Right renal cortex interstitium (tissue), 3 donors: ENCODE measurements at places on chromosomes 5 and 9.

DNA sequence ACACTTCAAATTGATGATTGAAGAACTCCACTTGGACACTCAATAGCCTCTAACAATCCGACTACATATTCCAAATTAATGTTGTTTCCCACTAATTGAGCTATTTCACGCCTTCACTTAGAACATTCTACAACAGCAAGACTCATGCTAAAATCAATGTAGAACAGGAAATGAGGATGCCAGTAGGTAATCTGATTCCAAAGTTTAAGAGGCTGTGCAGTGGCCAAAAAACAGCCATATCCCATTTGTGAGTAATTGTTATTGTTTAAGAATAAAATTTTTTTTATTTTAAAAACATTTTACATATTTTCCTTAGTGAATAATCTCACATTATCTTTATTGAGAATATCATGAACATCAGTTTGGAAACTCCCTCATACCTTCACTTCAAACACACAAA, 35.7 kb upstream of the GHR start:
- no peak for DNase-seq

DNA sequence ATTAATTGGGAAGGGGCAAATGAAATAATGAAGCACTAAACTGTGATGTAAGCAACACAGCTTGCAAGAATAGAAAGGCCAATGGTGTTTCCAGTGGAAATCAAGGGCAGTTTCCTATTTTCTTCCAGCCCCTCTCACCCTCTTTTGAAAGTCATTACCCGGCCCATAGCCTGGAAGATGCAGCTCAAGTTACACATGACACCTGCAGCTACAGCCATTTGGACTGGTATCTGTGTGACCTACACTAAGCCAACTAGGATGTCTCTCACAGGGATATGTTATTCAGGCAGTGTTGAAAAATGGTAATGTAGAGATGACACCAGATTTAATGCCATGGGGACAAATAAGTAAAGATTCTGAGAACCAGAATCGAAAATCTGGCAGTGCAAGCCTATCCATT, 439.4 kb upstream of the ZNF462 start:
- no peak for DNase-seq

DNA sequence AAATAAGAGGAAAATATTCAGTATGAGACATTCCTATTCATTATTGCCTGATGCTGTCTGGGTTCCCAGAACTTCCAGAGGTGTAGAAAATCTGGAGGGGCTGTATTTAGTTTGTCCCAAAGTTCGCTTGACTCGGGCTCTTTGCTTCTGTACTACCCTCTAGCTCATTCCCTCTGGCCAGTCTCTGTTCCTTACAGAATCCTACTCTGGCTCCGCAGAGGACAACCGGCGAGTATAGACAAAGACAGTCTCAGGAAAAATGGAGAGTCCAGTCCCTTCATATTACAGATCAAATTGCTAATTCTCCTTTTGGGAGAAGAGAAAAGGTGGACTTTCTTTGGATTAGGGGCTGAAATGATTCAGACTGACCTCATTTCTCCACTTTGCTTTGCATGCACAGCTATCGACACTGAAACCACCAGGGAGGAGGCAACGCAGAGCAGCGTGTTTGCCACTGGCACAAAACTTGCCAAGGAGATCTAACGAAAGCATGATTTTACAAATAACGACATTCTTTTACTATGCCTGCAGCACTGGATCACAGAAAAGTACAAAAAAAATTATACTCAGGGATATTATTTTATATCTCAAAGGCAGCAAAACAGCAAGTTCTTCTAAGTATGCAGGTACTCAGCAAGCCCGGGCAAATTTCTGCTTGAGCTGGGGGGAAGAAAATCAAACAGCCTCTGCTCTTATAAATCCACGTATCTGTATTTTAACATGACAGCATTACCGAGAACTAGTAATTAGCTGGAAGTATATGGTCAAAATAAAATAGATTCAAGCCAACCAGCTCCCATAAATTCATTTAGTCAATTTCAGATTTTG, 279.7 kb downstream of the NPR3 start:
- no peak for DNase-seq

DNA sequence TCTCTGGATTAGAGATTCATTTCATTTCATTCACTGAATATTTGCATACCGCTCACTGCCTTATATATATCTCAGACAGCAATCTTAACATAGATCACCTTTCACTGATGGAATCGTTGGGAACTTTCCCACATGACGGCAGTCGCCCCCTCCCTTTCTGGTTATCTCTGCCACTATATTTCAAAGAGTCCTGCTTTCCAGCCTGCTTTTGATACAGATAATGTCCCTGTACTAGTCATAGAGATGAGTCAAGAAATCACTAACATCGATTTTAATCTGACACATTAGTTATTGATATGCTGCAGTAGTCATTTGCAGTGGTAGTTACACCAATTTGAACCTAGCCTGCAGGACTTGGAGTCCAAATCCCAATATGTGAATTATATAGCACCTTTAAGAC, 8.5 kb downstream of the ARSK start:
- DNase-seq, result no peak

DNA sequence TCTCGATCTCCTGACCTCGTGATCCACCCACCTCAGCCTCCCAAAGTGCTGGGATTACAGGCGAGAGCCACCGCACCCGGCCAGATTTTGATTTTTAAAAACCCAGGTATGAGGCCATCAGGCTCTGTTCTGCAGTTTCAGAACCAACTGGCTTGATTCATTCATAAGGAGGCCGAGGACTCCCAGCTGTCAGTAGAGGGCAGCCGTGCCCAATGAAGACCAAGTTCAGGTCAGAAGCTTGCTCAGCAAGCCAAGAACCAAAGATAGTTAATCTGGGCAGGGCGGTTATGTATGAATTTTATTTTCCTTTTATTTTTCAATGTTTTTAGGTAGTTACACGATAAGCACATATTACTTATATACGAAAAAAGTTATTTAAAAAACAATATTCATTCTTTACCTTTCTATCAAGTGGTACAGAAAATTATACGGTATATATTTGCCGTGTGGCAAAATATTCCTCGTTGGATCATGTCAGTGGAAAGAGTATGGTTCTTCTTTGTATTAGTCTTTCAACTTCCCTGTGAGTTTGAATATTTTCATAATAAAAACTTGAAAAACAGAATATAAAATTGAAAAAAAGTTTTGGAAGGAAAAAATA, 18.0 kb downstream of the MGAT1 start:
- DNase-seq, result no peak

DNA sequence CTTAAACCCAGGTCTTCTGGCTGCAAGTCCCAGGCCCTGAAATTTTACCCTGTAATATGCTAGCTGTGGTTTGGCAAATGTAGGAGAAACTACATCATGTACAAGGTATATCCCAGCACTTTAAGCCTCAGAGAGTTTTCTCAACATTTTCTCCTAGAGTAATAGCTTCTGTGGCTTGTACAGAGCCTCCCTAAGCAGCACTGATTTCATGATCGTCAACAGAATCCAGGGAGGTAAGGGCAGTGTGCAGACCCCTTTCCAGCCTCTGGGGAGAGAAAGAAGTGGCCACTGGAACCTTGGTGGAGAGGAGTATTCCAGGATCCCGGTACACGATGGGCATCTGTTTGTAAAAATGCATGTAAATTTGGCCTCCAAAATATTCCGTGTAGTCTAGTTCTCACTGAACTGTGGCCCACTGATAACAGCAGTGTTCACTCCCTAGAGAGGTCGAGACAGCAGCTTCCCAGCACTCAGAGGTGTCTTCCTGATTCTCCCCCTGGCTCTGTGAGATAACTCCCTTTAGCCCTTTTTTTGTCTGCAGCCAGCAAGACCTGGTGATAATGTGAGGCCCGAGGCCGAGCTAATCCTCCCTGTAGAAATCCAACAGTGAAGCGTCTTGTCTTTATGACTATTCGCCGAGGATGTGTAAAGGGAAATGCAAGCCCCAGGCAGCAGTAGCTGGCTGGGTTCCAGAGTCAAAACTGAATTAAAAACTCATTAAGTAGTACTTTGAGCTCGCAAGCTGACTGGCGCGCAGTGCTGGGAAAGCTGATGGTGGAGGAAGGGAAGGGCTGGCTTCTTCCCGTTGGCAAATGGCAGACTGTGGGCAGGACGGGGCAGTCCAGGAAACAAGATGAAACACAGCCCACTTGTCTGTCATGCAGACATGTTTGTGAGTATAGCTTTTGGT, 59.0 kb downstream of the MAP1B start:
- peak; percentile 31 for DNase-seq

GRCh38 chr9:1331546-1332038, 281.4 kb downstream of the DMRT2 start:
- DNase-seq, result no peak

- DNase-seq, result no peak
Measured at GRCh38 chr9:136599811-136600660, 54.2 kb upstream of the NOTCH1 start.

DNA sequence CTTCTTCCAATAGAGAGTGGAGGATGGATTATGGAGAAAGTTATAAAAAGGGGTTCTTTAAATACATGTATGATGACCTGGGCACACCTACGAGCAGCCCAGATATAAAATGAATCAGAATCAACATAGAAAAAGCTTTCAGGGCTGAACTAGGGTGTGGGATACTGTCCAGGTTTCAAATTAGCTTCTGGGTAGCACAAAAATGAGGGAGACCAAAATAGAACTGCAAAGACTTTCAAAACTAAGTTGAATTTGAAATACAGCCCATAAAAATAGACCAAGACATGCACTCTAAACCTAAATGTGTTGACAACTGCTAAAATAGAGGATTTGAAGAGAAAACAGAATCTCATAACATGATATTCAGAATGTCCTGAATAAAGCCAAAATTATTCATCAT, 17.0 kb downstream of the ZNF484 start:
- DNase-seq, result no peak

DNA sequence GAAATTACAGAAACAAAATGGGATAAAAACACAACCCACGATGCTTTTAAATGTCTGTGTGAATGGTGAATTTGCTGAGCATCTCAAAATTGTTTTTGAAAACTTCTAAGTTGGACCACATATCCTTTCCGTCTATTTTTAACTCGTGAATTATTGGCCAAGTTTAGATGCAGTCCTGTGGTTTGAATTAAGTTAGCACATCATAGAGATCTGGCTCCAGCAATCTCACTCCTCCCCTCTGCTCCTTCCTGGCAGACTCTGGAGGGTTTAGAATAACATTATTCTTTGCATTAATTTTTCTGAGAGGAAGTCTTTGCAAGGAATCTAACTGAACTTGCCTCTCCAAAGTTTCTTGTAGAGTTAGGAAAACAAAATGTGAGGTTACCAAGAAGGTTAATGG, 14.5 kb upstream of the ANKRD55 start:
- no peak for DNase-seq

DNA sequence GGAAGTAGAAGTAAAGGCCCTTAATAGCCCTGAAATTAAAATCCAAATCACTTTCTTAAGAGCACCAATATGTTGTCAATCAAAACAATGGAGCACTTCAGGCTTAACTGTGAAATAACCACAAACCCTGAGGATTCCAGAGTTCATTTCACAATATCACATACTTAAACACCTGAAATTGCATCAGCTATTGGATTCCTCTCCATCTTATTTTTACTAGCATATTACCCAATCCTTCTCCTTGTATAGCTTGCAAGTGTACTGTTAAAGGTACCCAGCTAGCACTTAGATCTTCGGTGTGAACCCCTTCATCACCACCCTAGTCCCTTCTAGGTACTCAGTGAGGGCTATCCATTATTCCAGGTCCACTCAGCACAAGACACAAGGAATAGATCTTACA, 287.3 kb downstream of the EFNA5 start:
- no peak for DNase-seq

DNA sequence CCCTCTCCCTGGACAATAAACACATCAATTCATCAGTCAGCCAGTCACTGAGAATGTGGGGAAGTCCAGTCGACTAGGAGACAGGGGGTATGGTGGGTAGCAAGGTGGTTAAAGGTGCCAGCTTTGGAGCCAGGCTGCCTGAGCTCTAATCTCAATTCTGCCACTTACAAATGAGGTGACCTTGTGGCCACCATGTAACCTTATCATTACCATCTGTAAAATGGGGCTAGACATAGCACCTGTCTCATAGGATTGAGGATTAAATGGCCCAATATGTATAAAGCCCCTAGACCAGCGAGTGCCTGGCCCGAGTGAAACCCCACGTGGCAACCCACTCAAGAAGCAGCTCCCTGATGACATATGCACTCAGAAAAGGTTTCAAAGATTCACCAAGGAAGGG, 73.3 kb upstream of the TBC1D2 start:
- no peak for DNase-seq

DNA sequence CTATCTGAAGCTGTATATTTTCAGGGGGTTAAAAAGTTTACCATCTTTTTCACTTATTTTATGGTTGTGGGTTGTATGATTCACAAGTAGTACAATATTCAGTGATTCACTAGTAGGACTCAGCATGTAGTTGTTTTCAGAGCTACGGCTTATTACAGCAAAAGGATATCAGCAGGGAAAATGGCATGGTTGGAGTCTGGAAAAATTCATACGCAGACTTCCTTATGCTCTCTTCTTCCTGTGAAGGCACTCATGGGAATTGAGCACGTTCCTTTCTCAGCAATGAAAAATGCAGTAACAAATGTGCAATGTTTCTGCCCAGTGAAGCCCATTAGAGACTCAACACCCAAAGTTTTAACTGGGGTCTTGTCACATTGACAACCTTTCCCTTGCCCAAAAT, 250.5 kb downstream of the KCNN2 start:
- no peak for DNase-seq

GRCh38 chr5:12413585-12413984, 509.3 kb upstream of the CTNND2 start:
- DNase-seq, result no peak

DNA sequence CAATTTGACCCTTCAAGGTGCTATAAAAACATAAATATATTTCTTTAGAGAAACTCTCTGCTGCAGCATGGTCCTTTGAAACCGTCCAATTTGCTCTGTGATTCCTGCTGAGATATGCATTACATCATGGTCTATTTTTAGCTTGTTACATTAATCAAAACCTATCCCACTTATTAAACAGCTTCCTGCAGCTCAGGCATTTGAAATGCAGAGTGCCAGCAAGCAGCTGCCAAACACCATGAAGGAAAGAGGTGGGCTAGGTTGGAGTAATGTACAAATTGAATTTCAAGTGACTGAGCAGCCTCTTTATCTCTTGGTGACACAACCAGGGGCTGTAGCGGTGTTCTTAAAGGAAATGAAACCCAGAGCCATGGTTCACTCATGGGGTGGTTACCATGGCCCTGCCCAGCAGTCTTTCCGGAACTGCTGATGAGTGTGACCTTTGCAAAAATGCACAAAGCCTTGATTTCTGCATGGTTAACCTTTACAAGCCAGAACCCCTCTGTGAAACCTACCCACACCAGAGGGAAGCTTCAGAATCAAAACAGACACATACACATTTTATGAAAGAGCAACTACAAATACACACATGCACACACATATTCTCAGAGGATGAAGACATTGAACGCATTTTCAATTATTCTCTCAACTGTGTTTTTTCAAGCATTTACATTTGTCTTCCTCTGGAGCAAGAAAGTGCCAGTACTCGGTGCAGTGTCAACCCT, 155.8 kb upstream of the ZNF608 start:
- no peak for DNase-seq

GRCh38 chr9:35993976-35994720, 36.2 kb upstream of the OR2S2 start:
- DNase-seq, result no peak
